ENCODE measurements at places on chromosomes 2 and 18. TPM values are rescaled to one million over a fixed set of nuclear protein-coding genes. Genes with fewer than 3 reads are reported as not detected.

The ACADL gene
- 5.0 TPM for total RNA-seq

The POTEI gene
- total RNA-seq, result not detected

The GKN1 gene
- total RNA-seq, result not detected

The FAM161A gene
- 1.8 TPM for total RNA-seq

The RASGRP3 gene
- total RNA-seq, result 13.8 TPM

The VPS54 gene
- 22.9 TPM for total RNA-seq

The CNTNAP5 gene
- total RNA-seq, result not detected

The NYAP2 gene
- not detected for total RNA-seq

The ID2 gene
- 135 TPM for total RNA-seq

The KCNS3 gene
- total RNA-seq, result 7.2 TPM

GRCh38 chr18:37578886-37579513 lies 13.4 kb upstream of the CELF4 start:
- no peak for DNase-seq

- DNase-seq, result peak; percentile 84
These were observed 26.4 kb downstream of the RTP5 start for GRCh38 chr2:241895712-241896641.

DNA sequence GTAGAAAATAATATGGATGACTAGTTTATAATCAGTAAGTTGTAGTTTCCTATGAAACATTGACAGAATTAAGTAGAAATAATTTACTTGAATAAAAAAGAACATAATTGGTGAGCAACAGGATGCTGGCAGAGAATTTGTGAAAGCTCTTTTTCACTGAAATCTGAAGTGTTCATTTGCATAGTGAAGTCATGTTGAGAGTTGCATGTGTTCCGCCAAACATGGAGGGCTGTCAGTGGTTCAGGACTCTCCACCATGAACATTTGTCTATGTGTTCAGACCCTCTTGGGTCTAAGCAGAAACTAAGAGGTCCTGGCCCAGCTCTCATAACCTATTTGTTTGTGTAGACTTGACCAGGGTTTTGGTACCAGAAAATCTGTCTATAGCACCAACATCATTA lies 182.5 kb upstream of the LINC00305 start:
- no peak for DNase-seq

DNA sequence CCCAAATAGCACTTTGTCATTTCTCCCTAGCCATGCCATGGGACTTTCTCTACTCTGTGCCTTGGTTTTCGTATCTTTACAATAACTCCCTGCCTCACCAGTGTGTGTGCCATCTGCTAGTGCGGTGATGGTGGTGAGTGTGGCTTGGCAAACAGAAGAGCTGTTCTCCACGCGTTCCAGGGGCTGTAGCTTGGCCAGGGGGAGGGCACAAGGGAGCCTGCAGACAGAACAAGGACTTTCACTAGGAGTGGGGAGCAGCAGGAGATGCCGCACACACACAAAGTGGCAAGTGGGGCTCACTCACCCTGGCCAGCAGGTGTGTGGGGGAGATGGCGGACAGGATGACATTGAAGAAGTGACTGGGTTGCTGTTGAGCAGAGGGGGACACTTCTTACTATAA lies 196.9 kb downstream of the HAUS1 start:
- DNase-seq, result peak; percentile 47

GRCh38 chr18:65753520-65753919 lies 2.7 kb downstream of the CDH7 start:
- no peak for DNase-seq

DNA sequence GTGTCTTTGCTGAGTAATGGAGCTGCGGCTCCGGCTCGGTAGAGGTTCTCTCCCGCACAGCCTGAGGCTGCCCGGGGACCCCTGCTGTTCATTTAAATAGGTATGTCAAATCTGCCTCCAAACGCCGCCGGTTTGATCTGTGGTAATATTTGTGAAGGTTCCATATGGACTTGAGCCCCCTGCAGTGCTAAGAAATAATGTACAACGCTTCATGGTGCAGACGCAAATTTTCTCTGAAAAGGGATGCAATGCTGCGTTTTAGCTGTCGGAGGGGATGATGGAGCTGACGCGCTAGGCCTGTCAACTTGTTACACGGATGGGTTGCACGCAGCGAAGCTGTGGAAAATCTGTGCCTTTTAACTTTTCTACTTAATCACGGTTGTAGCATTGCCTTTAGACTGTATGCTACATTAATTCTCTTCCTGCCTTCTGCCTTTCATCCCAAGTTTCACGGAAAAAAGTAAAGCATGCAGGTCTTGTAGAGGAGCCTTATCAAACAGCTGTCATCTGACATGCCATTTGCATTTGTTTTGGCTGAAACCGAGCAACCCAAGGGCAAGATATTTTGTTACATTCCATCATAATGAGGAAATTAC lies 43.2 kb downstream of the MRPS9 start:
- DNase-seq, result no peak

DNA sequence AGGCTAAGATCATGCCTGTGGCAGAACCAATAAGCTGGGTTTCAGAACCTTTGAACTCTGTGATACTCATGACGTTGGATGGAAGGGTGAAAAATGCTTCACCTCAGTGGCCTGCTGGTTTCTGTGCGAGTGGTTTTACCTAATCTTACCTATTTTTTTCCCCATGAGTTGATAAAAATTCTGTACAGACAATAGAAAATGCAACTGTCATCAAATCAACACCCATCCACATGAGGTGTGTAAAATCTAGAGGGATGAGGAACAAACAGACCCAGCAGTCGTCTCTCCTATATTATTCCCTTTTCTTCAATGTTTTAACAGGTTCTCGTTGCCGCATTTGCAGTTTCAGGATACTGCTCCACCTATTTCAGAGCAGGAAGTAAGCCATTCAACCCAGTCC lies 67.3 kb downstream of the PRKRA start:
- no peak for DNase-seq

DNA sequence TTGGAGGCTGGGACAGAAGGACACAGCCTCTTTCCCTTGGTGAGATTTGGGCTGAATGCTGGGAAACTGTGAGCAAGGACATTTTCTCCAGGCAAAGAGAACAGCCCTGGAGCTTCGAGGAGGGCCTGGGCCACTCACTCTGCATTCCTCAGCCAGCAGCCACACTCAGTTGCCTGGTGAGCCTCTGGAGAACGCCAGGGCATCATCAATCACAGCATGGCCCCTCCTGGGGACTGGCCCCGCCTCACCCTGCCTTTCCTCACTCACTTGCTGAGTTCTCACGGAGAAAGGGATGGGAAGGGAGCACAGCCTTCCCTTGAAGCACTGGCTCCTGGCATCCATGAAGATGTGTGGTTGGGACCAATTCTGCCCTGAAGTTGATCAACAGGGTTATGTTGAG lies 55.0 kb downstream of the APOB start:
- no peak for DNase-seq

- DNase-seq, result peak; percentile 58
These were observed 1329.8 kb downstream of the DSC3 start for GRCh38 chr18:29712785-29713184.

DNA sequence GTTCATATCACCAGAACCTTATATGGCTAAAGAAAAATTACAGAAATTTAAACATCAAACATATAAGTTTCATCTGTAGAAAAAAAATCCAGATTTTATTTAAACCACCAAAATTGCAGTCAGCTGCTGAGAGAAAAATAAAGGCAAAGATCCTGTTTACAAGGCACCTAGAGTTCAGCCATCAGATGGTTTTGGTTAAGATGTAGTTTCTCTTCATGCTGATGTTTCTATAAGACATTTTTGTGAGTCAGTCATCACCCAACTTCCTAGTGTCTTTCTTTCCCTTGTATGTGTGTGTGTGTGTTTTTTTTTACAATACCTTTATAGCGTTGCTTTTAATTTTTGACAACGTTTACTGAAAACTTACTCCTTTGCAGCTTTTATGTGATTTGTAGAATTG lies 26.1 kb upstream of the MMADHC start:
- no peak for DNase-seq

DNA sequence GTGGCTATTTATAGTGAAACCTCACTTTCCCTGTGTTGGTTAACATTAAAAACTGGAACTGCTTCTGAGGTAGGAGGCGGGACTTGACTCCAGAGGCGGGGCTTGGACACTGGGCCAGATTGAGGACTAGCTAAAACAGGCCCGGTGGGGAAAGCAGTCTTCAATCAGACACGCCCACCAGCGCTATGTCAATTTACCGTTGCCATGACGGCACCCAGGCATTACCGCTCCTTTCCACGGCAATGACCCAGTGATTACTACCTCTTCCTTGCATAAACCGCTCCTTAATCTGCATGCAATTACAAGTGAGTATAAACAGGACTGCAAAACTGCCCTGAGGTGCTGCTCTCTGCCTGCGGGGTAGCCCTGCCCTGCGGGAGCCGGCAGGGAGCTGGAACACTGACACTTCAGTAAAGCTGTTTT lies 35.3 kb downstream of the LRRFIP1 start:
- peak; percentile 95 for DNase-seq

- DNase-seq, result no peak
These were observed 192.8 kb upstream of the ZNF521 start for GRCh38 chr18:25544546-25545287.

DNA sequence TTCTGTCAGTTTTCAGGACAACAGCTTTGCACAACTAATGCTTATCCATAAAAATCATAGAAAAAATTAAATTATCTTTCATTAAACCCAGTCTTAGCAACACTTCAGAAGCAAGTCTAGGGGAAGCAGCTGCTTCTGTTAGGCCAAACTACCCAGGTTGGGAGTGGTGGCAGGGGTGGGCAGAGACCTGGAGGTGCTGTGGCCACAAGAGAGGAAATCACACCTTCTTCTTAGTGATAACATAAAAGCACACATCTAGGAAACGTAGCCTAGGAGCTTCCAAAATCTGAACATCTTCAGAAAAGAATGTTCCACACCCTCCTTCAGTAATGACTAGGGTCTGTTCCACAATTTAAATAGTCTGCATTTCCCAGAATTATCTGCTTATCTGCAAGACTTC lies 32.3 kb upstream of the FRZB start:
- DNase-seq, result no peak

- DNase-seq, result no peak
These were observed 12.9 kb upstream of the GEMIN6 start for GRCh38 chr2:38765149-38765548.

DNA sequence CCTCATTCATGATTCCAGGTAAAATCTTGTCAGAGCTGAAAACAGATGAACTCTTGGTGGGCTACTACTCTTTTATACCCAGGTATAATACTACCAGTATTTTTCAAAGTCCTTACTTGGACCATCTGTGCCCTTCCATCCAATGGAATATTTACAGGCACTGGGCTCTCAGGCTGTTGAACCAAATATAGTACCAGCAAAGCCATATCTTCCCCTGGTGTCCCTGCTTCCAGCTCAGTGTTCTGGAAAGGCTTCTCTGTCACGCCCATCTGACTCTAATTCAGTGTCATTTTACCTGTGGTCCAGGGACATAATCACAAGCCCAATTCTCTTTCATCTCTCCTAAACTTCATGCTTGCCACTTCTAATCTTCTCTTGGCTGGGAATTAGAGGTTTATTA lies 119.2 kb upstream of the STK17B start:
- no peak for DNase-seq

- no peak for DNase-seq
These were observed 181.2 kb upstream of the RAB6C start for GRCh38 chr2:129798301-129798581.

DNA sequence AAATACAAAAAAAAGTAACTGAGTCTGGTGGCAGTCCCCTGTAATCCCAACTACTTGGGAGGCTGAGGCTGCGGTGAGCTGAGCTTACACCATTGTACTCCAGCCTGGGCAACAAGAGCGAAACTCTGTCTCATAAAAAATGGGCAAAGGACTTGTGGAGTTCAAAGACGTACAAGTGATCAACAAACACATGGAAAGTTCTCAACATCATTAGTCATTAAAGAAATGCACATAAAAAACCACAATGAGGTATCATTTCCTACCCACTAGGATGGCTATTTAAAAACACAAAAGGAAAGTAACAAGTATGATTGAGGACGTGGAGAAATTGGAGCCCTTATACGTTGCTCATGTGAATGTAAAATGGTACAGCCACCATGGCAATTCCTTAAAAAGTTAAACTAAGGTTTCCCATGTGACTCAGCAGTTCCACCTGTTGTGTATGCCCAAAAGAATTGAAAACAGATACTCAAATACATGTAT lies 52.3 kb downstream of the RAB10 start:
- DNase-seq, result no peak

DNA sequence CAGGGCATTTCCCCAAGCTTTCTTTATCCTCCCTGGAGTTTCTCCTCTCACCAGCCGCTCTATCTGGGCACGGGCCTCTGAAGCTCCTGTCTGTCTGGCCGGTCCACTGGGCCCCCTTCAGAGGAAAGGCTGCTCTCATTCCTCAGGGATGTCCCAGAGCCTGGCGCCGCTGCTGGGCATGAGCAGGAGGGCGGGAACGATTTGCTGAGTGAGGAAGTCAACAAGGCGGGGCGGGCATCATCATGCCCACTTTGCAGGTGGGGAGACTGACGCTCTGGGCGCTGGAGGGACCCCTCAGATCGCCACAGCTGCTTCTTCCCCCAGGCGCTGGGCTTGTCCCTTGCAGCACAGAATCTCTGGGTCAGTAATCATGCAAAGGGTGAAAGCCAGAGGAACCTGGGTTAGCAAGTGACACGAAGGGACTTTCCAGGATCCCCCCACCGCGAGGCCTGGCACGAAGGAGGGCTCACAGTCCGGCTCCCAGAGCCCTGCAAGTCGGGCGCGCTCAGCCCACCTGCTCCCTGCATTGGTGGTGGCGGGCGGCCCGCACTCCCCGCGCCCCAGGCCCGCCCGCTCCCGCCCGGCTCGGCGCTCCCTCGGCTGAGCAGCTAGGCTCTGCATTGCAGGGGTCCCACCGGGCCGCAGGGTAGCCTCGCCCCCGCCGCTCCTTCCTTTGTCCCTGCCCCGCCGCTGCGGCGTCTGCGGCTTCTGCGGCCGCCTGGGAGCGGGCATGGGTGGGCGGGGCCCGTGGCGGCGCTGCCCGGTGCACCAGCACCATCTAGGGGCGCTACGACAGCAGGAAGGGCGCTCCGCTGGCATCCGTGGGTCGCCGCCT lies 157.8 kb downstream of the CYRIA start:
- DNase-seq, result no peak

DNA sequence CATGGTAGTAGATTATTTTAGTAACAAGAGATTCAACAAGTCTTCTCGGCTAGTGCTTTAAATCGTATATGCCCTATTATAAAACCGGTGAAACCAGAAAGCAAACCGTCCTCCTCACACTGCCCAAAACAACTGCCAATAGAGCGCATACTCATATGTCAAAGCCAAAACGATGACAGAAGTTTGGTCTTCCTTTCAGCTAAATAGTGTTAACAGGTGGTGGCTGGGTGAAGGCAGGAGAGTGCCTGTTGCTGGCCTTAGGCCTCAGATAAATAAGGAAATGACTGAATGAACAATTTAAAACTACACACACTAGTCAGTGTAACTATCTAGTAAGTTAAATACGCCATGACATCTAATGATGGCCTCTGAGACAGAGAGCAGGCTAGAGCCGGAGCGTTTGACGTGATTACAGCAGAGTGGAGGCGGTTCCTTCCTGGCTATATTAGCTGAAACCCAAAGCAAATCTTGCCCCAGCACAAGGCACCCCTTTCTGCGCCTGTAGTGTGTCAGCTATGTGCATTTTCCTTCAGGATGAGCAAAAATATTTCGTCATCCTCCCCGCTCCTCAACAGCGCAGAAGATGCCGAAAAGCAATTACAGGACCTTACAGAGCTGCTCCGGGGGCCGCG lies 1.6 kb downstream of the LONRF2 start:
- DNase-seq, result no peak

GRCh38 chr2:48529676-48530032 lies 300 bp upstream of the STON1 start:
- DNase-seq, result no peak

- no peak for DNase-seq
These were observed 60.1 kb downstream of the CWC22 start for GRCh38 chr2:179946810-179947615.
